ENCODE measurements at places on chromosomes 11 and 22.
A peak's percentile ranks its signal among the peaks of the same experiment; 100 is the strongest.

- no peak for DNase-seq
Measured at GRCh38 chr22:25027959-25028840, 75.7 kb downstream of the KIAA1671 start.

GRCh38 chr22:49662681-49663080 is 165.0 kb downstream of the BRD1 start:
- no peak for DNase-seq

DNA sequence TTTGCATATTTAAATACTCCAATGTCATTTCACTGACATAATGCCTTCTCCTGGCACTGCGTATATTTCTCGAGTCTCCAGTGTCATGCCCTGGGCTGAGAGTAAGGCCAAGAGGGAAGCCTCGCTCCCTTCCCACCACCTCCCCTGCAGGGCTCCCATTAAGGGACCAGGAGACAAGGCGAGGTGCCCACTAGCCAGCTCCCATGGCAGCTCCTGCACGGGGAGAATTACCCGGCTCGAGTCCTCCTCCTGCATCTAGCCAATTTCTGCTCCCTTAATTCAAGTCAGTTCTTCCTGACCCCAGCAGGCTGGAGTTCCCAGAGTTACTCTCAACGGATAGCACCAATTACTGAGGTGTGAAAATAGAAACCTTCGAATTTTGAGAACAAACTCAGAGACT is 31.9 kb downstream of the OPCML start:
- no peak for DNase-seq

DNA sequence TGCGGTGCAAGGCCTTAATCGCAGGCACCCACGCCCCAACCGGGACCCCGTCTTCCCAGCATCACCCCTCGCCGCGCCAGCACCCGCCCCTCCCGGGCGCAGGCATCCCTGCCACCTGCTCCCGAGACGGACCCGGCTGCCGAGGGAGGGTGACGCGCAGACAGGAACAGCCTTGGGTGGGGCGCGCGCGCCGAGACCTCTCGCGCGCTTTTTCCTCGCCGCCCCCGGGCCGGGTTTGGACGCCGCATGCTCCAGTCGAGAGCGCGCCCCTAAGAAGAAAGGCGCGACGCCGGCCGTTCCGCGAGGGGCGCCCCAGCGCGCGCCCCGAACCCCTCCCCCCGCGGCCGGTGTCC is 504 bp downstream of the CFL1 start:
- DNase-seq, result no peak

DNA sequence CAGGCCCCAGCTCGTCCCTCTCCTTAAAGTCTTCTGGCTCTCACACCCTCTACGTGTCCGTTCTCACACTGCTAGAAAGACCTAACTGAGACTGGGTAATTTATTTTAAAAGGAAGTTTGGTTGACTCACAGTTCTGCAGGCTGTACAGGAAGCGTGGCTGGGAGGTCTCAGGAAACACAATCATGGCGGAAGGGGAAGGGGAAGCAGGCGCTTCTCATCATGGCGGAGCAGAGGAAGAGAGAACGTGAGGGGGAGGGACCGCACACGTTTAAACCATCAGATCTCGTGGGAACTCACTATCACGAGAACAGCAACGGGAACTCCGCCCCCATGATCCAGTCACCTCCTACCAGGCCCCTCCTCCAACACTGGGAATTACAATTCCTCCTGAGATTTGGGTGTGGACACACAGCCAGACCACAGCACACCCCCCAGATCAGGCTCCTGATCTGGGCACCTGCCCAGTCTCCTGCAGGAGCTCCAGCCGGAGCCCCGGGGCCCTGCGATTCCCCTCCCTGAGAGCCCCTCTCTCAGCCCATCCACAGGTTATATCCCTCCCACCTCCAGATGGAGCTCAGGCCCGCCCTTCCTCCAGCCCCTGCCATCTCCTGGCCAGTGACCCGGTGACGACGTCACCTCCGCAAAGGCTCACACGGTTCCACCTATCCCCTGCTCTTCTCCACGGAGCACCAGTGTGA is 170.2 kb downstream of the BRD1 start:
- no peak for DNase-seq

DNA sequence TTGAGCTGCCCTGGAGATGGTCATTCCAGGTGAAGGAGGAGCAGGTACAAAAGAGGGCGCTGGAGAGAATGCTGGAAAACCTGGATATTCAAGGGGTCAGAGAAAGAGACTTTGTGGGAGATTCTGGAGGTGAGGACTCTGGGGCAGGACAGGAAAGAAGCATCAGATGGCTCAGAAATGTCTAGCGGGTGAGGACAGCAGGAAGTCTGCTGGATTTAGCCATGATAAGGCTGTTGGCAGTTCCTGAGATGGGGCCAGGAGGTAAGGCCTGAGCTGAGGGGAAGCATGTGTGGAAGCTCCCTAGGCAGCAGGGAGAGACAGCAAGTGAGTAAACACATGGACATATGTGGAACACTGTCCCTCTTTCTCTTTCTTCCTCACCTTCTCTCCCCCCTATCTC is 1.5 kb downstream of the UPB1 start:
- no peak for DNase-seq

GRCh38 chr11:93903989-93904388 is 53.6 kb upstream of the VSTM5 start:
- DNase-seq, result no peak

DNA sequence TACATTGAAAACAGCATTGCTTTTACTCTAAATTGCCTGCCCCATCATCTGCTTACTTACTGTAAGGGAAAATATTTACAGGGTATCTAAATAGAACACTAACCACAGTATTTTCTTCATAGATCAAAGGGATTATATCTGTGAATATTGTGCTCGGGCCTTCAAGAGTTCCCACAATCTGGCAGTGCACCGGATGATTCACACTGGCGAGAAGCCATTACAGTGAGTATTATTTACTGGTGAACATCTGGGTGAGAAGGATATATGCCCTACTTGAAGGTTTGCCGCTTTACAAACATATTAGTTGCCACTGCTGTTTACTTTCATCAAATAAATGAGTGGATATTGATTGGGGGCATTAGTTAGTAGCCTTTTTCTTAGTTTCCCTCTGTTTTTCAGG is 5.9 kb upstream of the CNTF start:
- peak; percentile 2 for DNase-seq

- DNase-seq, result peak; percentile 41
Measured at GRCh38 chr22:42991010-42991651, 23.8 kb downstream of the PACSIN2 start.

DNA sequence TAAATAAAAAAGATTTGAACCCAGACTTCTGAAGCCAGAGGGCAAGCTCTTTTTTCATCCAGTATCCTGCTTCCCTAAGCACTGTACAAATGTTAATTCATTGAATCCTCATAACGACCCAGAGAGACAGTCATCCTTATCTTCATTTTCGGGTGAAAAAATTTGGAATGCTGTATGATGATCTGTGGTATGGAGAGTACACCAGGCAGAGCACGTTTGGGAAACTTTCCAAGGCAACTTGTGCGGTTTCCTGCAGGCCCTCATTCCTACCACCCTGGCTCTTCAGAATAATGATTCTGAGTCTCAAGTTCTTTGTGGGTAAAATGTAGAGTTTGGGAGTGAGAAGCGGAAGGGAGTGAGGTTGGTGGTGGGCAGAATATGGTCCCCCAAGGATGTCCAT is 177.9 kb upstream of the CADM1 start:
- no peak for DNase-seq

GRCh38 chr11:6420677-6421076 is 1.8 kb upstream of the APBB1 start:
- no peak for DNase-seq

GRCh38 chr11:2795491-2795991 is 90.0 kb downstream of the CDKN1C start:
- no peak for DNase-seq

DNA sequence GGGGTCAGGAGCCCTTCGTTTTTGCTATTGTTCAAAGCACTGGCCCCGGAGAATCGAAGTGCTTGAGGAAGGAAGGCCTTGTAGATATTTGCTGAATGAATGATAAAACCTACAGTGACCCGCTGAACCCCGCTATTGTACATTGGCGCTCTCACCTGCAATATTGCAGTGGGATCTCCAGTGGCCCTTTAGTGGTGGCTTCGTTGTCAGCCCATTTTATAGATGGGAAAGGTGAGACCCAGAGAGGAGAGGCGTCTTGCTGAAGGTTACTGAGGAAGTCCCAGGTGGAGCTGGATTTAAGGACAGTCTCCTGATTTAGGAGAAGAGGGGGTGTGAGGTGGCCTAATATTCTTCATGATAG is 1.2 kb downstream of the CDC42EP2 start:
- DNase-seq, result no peak

- no peak for DNase-seq
Measured at GRCh38 chr11:62419314-62419929, 589 bp downstream of the SCGB1A1 start.

- DNase-seq, result no peak
Measured at GRCh38 chr22:19636696-19637407, 77.5 kb upstream of the SEPTIN5 start.

GRCh38 chr22:24183321-24184031 is 2.2 kb downstream of the SUSD2 start:
- DNase-seq, result no peak
